ENCODE measurements at places on chromosomes 4 and X.
A peak's percentile ranks its signal among the peaks of the same experiment; 100 is the strongest.

DNA sequence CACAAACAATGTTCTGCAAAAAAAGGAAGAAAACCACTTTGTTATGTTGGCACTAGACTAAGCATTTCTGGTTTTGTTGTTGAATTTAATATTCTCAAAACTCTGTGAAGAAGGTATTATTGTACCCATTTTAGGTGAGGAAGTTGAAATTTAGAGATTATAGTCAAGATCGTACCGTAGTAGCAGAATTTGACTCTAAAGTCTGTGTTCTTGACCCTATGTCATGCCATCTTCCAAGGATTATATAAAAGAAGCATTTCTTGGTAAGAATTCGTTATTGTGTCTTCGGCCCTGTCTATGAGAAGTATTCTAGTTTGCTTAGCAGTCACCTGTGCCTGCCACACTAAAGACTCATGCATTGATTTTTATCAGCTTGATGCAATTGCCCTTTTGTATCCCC, 104.4 kb upstream of the MAP9 start:
- DNase-seq = no peak

DNA sequence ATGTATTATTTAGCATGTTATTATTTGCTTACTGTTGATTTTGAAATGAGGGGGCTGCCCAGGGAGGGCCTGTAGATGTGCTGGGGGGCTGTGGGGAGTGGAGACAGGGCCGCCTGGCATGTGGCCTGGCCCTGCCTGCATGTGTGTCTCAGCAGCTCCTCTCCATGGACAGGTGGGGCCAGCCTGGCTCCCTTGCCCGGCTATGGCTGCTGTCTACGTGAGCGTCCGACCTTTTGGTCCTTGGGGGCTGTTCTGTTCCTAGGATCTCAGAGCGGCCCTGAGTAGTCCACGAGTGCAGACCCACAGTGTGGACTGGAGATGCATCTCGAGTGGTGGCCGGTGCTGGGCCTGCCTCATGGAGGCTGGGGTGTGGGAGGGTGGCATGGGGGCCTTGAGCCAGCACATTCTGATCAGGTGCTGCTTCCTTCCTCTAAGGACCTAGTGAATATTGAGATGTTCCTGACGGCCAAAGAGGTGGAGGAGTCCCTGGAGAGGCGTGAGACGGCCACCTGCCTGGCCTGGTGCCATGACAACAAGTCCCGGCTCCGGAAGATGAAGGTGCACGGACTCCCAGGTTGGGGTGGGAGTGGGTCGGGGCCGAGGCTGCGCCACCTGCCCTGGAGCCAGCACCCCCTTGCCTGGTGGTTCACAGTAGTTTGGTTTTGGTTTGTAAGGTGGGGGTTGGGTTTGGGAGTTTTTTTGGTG, 24.9 kb upstream of the UVSSA start:
- DNase-seq = no peak

DNA sequence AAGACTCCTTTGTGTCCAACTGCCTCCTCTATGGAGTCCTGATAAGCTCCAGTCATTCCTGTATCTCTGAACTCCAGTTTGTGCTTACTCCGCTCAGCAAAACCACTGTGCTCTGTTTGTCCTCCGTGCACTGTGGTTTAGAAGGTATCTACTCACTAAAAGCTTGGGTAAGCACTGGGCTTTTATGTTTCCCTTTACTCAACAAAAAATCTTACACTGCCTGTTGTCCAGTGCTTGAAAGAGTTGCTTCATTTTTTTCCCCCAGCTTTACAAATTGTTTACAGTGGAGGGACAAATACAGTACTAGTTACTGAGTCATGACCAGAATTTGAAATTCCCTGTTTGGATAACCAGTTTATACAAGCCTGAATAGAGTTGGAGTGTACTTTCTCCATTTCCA, 545.3 kb upstream of the FAT1 start:
- DNase-seq = no peak

- DNase-seq = no peak
These were observed 71.4 kb downstream of the LDB2 start for GRCh38 chr4:16827045-16827444.

- DNase-seq = no peak
These were observed 15.8 kb downstream of the TBC1D14 start for GRCh38 chr4:6925357-6925836.

DNA sequence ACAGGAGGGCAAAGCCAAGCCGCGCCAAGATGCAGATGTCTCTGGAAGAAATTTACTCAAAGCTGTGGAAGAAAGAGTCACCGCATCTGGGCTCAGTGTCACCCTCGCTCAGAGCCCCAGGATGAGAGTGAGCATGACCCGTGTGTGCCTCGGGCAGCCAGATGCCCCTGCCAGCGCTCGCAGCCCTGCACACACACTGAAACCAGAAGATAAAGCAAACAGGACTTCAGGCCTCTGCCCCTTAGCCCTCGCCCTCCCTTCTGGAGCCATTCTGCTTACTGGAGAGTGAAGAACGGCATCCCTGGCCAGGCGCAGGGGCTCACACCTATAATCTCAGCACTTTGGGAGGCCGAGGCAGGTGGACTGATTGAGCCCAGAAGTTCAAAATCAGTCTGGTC, 103.0 kb downstream of the IRF2 start:
- no peak for DNase-seq

DNA sequence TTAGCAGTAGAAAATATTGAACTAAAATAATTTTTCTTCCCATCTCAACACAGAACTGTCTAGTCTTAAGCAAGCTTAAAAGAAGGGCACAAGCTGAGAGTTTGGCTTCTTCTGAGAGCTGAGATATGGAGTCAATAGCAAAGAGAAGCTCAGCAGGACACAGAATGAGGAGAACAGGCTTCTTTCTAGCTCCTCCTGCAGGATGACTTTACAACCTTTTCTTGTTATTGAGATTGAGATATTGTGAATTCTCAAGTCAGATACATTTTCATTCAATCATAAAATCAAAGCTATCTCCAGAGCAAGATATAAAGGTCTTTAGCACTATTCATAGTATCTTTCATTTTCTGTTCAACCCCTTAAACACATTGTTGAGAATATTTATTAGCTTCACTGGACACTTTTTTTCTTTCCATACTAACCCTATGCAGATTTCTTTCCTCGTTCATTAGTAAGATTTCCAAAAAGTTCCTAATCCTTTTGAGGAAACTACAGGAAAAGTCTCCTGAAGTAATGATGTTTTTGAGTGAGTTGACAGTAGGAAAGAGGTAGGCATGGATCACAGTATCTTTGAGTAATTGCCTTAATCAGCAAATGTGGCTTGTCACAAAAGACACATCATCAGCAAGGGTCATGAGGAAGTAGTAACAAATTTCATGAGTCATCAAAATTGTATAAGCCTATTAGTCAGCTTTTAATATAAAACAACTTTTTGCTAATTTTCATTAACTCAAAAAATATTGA, 17.8 kb upstream of the CXCL3 start:
- DNase-seq = no peak

- no peak for DNase-seq
These were observed 36.3 kb downstream of the PIGG start for GRCh38 chr4:535181-535923.

GRCh38 chr4:148443512-148444295, 1.5 kb upstream of the NR3C2 start:
- DNase-seq = peak; percentile 31

- DNase-seq = no peak
These were observed 41.9 kb downstream of the PCDH19 start for GRCh38 chrX:100368167-100368566.

DNA sequence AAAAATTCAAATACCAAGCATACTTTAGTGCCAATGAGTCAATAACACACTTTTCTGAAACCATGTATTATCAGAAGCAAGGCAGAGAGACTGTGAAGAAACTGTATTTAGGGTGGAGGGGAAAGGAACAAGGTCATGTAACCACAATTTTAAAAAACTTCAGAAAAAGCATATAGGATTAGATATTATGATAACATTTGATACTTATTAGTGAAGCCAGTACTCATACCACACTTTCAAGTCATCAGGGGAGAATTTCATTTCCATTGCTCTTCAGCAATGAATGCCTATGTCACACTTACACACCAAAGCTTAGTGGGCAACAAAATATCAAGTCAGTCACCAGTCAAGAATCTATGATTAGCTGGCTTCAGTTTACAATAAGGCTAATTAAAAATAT, 602.2 kb downstream of the IL15 start:
- no peak for DNase-seq

DNA sequence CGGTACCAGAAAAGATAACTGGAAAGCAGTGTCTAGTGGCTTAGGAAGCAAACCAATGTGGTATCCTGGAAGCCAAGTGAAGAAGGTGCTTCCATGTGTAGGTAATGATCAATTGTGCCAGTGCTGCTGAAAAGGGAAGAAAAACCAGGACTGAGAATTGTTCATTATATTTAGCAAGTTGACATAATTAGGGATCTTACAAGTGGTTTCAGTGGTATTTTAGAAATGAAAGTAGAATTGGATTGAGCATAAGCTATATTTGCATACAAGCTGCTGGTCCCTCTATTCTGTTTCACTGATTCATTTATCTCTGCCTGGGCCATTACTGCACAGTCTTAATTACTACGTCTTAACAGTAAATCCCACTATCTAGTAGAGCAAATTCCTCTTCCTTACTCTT, 32.3 kb downstream of the PRDM8 start:
- no peak for DNase-seq

DNA sequence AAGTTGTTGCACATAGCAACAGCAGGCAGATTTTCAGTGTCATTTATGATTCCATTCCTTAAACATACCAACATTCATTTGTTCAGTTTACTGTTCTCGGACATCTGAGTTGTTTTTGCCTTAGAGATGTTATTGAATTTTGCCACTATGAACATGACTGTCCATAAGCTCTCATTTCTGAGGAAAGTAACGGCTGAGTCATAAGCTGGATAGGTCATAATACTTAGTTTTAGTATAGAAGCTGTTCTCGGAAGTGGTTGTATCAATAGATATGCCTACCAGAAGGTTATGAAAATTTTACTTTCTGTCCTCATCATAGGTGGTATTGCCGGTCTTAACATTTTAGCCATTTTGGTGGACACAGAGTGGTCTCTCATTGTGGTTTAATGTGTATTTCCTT, 157.1 kb upstream of the CLNK start:
- no peak for DNase-seq

GRCh38 chr4:125956276-125956675, 641.5 kb downstream of the FAT4 start:
- DNase-seq = no peak

- no peak for DNase-seq
These were observed 93.2 kb upstream of the AP1S2 start for GRCh38 chrX:15947648-15948317.

DNA sequence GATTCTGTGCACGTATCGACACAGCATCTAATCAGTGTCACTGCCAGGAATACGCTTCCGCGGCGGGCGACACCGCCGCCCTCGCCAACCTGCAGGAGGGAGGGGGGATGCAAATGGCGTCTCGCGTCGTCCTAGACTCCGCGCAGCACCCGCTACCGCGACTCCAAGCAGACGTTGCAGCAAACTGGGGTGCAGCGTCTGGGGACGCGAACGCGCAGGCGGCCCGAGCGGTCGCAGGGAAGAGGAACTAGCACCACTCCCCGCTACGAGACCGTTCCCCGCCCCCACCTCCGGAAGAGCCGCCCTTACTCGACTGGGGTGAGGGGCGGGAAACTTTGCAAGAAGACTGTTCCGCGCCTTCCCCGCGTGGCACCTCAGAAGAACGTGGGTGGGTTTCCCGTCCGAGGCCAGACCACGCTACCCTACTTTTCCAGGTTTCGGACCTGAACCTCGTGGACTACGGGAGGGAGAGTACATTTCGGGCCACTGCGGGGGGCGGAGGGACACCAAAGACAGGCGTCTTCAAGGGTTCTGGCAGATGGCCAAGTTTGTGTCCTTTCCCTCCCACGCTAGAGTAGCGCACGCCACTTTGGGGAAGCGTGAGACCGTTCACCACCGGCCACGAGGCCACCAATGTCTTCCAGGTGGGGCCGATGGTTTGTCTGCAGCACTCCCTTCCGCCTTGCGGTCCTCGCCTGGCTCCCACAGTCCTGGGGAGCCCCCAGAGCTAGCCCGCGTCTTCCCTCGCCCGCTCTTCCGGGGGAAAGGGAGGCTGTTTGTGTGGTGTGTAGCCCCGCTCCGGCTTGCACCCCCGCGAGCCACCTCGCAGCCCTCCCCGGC, 78.0 kb upstream of the BCOR start:
- DNase-seq = peak; percentile 57

GRCh38 chr4:54233277-54233696, 4.2 kb downstream of the PDGFRA start:
- DNase-seq = peak; percentile 57

- DNase-seq = no peak
These were observed 31.6 kb downstream of the SMIM10L2A start for GRCh38 chrX:135453381-135453780.

DNA sequence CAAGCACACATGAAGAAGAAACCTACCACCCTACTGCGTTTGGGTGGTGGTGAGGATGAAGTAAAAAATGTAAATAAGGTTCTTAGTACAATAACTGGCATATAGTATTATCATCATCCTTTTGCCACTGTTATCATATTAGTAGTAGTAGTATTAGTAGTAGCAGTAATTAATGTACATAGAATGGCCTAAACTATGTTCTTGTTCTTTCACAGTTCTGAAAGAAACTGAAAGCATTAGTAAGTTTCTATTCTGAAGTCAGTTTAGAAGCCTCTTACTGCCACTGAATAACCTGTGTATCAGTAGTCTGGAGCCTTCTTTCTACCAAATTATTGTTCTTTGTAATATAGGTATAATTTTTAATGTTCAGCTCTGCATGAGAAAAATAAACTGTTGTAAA, 21.0 kb downstream of the COL4A6 start:
- no peak for DNase-seq

DNA sequence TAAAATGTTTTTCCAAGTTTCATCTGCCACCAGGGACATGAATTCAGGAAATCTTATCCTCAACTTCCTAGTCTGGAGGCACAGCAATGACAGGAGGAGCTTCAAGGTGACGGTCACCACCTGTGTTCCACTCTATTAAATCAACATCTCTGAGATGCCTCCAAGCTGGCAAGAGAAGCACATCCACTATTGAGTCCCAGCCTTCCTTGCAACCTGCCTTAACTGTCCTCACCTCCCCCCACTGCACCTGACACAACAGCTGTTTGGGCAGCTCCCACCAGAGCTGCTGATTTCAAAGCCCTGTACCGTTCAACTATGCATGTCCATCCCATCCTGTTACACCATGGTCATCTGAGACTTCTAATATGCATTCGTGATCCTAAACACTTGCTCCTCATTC, 123.4 kb downstream of the COL25A1 start:
- DNase-seq = no peak

- no peak for DNase-seq
These were observed 134.6 kb downstream of the CPZ start for GRCh38 chr4:8727131-8727530.

DNA sequence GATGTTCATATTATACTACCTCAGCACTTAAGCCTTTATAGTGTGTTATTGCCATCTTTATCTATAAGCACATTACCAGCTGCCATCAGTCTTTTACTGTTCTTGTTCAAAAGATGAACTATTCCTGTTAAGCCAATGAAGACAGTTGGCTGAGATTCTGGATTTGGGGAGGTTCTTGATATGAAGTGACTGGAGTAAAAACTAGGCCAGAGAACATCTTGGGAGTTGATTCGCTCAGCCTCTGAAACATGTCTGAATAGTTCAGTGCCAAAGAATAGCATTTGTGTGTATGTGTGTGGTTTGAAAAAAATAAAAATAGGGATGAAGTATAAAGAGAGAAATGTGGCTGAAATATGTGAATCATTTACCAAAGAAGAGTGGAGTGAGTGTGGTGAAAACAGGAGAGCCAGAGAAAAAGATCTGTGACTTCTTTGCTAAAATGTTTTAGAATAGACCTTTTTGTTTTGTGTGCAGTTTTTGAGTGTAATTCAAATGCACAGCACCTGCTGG, 15.2 kb downstream of the EXOC1 start:
- no peak for DNase-seq

All from activated T-cell treated with anti-CD3 and anti-CD28 coated beads for 4 hours (primary cell).